ENCODE measurements at places on chromosomes 1 and 21. TPM values are rescaled to one million over a fixed set of nuclear protein-coding genes. Genes with fewer than 3 reads are reported as not detected.
A peak's percentile ranks its signal among the peaks of the same experiment; 100 is the strongest.

The DNAJC6 gene
- total RNA-seq: 1.9 TPM

The COP1 gene
- total RNA-seq: 47.2 TPM

The PHLDA3 gene
- 12.1 TPM for total RNA-seq

The IKBKE gene
- total RNA-seq: 85.1 TPM

The CD5L gene
- total RNA-seq: not detected

- no peak for DNase-seq
- H3K4me3 ChIP-seq: no peak overlapping the region
- no peaks in the 10 kb centered on the region for H3K4me1 ChIP-seq
- no peaks in the 10 kb centered on the region for H3K36me3 ChIP-seq
These were observed 253.0 kb downstream of the PRDM2 start for GRCh38 chr1:13952985-13953384.

- H3K27me3 ChIP-seq: peaks cover 32% of the 10 kb centered on the region
- peaks cover 18% of the 10 kb centered on the region for H3K4me1 ChIP-seq
- DNase-seq: peak; percentile 10
- H3K4me3 ChIP-seq: no peak overlapping the region
- peak overlapping the region; percentile 3 for H3K27ac ChIP-seq
These were observed 105.9 kb upstream of the SLC45A1 start for GRCh38 chr1:8211883-8212579.

DNA sequence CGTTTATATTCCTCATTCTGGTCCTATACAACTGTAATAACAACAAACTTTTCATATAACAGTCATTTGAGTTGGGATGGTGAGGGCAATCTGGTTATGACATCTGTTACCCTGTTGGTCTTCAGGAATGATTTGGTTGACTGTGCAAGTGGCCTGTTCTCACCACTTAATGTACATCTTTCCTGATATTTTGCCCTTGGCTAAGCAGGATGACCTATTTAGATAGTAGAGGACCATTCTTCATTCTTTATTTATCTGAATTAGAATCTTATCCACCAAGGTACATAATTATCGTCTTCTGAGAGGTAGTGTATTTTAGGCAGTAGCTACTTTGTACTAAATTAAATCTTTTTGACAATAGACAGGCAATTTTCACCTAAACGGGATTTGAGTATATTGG is 154.3 kb downstream of the DNM3 start:
- DNase-seq: no peak
- H3K27me3 ChIP-seq: peaks cover 6% of the 10 kb centered on the region
- H3K27ac ChIP-seq: no peak overlapping the region
- no peaks in the 10 kb centered on the region for H3K36me3 ChIP-seq
- no peaks in the 10 kb centered on the region for H3K4me1 ChIP-seq

DNA sequence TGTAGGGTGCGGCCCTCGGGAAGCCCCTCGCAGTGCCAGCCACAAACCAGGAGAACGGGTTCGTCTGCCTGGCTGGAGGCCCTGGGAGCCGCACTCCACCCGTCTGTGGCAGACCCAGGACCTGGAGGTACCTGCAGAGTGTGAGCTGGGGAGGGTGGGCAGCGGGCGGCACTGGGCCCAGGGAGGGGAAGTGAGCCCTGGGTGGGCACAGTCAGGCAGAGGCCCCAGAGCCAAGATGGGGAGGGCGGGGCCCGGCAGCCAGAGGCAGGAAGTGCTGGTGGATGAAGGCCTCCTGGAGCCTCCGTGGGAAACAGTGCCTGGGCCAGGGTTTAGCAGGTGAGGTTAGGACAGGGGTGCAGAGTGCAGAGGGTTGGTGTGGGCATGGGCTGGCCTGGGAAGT is 4.0 kb upstream of the PEX10 start:
- H3K4me3 ChIP-seq: peak overlapping the region; percentile 77
- peak; percentile 53 for DNase-seq
- no peaks in the 10 kb centered on the region for H3K36me3 ChIP-seq
- H3K4me1 ChIP-seq: peaks cover 40% of the 10 kb centered on the region

DNA sequence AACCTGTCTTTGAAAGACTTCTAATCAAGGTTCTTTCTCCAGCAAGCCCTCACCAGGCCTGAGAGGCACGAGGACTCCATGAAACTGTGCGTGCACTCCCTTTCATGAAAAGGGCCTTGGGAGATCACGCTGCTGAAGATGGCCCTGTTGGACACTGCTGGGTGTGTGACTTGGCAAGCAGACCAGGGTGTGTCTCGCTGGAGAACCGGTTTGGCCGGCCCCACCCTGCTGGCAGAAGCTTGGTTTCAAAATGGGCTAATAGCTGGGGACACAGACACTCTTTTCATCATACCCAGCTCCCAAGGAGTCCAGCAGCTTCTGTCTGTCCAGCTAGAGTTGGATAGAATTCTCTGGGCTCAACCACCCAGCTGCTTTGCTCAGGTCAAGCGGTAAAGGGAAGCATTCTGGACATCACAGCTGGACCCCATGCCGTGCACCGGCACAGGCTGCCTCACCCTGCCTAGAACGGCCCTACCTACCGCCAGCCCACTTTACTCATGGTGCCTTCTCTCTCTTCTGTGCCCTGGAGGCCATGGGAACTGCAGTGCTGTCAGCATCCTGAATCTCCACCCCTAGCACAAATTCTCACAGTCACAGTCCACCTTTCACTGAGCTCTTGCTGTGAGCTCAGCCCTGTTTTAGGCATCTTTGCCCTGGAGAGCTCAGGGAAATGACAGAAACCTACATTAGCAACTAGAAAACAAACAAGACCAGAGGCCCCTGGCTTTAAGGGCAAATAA is 24.6 kb downstream of the PKP1 start:
- H3K36me3 ChIP-seq: no peaks in the 10 kb centered on the region
- no peak overlapping the region for H3K27ac ChIP-seq
- no peak for DNase-seq
- no peak overlapping the region for H3K4me3 ChIP-seq
- no peaks in the 10 kb centered on the region for H3K4me1 ChIP-seq

DNA sequence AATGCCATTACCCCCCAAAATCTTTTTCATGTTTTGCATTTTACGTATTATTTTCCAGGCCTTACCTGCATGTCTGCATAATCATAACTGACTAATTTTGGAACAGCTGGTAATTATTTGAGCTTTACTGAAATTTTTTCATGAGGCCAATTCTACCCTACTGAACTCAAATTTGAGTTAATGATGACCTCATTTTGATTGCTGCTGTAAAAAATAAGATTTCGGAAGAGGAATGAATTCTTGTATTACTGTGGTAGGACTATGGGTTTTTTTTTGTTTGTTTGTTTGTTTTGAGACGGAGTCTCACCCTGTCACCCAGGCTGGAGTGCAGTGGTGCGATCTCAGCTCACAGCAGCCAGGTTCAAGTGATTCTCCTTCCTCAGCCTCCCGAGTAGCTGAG is 2.6 kb upstream of the METTL18 start:
- peak overlapping the region; percentile 85 for H3K4me3 ChIP-seq
- H3K36me3 ChIP-seq: peaks cover 54% of the 10 kb centered on the region
- no peaks in the 10 kb centered on the region for H3K27me3 ChIP-seq
- DNase-seq: no peak
- H3K4me1 ChIP-seq: peaks cover 66% of the 10 kb centered on the region

DNA sequence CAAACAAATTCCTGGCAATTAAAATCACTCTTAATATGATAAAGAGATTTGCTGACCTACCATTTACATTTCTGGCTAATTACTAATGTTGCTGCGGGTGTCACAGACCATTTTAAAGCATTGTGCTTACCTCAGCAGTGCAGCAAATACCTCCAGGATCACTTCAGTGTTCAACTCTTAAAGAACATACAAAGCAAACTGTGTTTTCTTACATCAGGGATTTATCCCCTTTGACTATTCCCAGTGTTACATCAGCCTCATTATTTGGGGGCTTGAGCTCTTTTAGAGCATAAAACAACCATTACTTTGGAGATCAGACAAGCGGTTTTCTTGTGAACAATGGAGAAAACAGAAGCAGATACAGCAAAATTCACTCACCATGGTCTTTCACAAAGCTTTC is 185.4 kb downstream of the LYPLAL1 start:
- no peaks in the 10 kb centered on the region for H3K4me1 ChIP-seq
- no peaks in the 10 kb centered on the region for H3K36me3 ChIP-seq
- H3K27me3 ChIP-seq: no peaks in the 10 kb centered on the region

GRCh38 chr21:28993293-28993629 is 584 bp upstream of the LTN1 start:
- no peak for DNase-seq
- peaks cover 35% of the 10 kb centered on the region for H3K4me1 ChIP-seq
- H3K27ac ChIP-seq: peak overlapping the region; percentile 99
- peaks cover 17% of the 10 kb centered on the region for H3K36me3 ChIP-seq
- H3K27me3 ChIP-seq: no peaks in the 10 kb centered on the region

- no peak for DNase-seq
- no peaks in the 10 kb centered on the region for H3K4me1 ChIP-seq
- no peaks in the 10 kb centered on the region for H3K36me3 ChIP-seq
- H3K27ac ChIP-seq: no peak overlapping the region
- no peak overlapping the region for H3K4me3 ChIP-seq
These were observed 62.3 kb downstream of the LDLRAD2 start for GRCh38 chr1:21874328-21874727.

DNA sequence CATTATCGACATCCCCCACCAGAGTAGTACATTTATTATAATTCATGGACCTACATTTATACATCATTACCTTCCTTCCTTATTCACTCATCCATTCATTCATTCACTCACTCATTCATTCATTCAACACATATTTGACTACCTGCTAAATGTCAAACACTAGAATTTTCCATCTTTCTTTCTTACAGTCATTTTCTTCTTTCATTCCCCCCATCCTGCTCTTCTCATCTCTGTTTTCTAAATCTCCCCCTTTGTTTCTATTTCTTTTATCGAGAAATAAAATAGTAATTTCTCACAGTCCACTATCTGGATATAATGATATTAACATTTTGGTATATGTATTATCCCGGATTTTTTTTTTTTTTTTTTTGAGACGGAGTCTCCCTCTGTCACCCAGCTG is 27.8 kb upstream of the FMO3 start:
- H3K4me3 ChIP-seq: no peak overlapping the region
- H3K36me3 ChIP-seq: no peaks in the 10 kb centered on the region
- no peaks in the 10 kb centered on the region for H3K27me3 ChIP-seq
- DNase-seq: no peak
- no peaks in the 10 kb centered on the region for H3K4me1 ChIP-seq
- H3K27ac ChIP-seq: no peak overlapping the region

GRCh38 chr1:159132271-159132881 is 39.0 kb upstream of the CADM3 start:
- no peaks in the 10 kb centered on the region for H3K4me1 ChIP-seq
- peaks cover 3% of the 10 kb centered on the region for H3K27me3 ChIP-seq
- H3K27ac ChIP-seq: no peak overlapping the region
- no peak overlapping the region for H3K4me3 ChIP-seq
- DNase-seq: peak; percentile 70

- H3K27me3 ChIP-seq: no peaks in the 10 kb centered on the region
- H3K4me1 ChIP-seq: peaks cover 6% of the 10 kb centered on the region
- no peaks in the 10 kb centered on the region for H3K36me3 ChIP-seq
- DNase-seq: no peak
- H3K4me3 ChIP-seq: no peak overlapping the region
These were observed 192.4 kb downstream of the LRRIQ3 start for GRCh38 chr1:74005533-74005932.

GRCh38 chr1:6009120-6010040 is 17.2 kb upstream of the NPHP4 start:
- H3K36me3 ChIP-seq: peaks cover 5% of the 10 kb centered on the region
- no peak for DNase-seq
- peaks cover 18% of the 10 kb centered on the region for H3K4me1 ChIP-seq

DNA sequence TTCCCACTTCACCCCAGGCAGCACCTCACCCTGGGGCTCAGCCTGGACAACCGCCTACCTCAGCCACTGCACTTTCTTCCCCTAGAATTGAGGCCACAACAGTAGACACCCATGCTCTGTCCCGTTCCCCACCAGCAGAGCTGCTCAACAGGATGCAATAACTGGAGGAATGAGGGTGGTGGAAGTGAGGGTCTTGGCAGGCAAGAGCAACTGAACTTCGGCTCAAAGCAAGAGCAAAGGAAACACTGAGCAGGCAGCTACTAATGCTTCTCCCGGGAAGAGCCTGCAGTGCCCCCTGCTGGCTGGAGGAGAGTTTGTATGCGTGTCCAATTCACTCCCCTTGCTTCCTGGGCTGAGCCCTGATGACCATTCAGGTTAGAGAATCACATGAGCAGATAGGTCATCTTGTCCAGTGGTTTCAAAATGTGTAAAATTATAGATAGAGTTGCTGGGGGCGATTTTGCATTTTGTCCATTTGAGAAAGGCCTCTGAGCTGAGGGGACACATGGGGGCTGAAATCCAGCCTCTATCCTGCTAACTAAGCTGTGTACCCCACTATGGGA is 13.9 kb downstream of the NT5C1A start:
- peak overlapping the region; percentile 31 for H3K27ac ChIP-seq
- DNase-seq: peak; percentile 71
- H3K27me3 ChIP-seq: peaks cover 13% of the 10 kb centered on the region

- H3K27ac ChIP-seq: no peak overlapping the region
These were observed 381.0 kb upstream of the VAMP3 start for GRCh38 chr1:7389906-7390603.

- peaks cover 3% of the 10 kb centered on the region for H3K27me3 ChIP-seq
- H3K4me1 ChIP-seq: peaks cover 6% of the 10 kb centered on the region
- H3K27ac ChIP-seq: no peak overlapping the region
- no peak for DNase-seq
These were observed 25.5 kb downstream of the CAPN9 start for GRCh38 chr1:230772457-230773395.

DNA sequence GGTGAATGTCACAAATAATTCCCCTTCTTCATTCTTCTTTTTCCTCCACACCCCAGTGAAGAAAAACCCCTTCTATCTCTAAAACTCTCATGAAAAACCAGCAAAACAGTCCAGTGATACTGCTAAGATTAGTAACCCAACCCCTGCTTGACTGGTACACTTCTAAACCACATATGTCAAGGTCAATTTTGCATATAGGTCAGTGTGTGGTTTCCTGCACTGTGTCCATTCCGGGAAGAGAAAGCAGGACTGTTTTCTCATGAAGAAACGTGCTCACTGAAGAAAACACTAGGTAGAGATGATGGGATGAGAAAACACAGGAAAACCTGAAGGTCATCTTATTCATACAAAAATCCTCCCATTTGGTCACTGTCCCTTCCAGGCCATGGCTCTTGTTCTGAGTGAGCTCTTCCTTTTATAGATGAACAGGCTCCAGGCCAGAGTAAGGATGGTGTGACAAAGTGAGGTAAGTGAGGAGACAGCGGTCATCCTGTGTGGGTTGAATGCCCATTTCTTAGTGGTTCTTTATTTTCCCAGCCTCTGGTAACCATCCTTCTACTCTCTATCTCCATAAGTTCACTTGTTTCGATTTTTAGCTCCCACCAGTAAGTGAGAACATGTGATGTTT is 122.7 kb downstream of the FASLG start:
- no peak overlapping the region for H3K4me3 ChIP-seq
- H3K36me3 ChIP-seq: peaks cover 1% of the 10 kb centered on the region
- H3K27ac ChIP-seq: no peak overlapping the region
- no peak for DNase-seq
